ENCODE measurements at places on chromosomes 7 and 10.

- DNase-seq: peak; percentile 25
Observed at GRCh38 chr7:40527723-40528122, 392.9 kb downstream of the SUGCT start.

GRCh38 chr10:91190388-91190870, 30.0 kb upstream of the PCGF5 start:
- peak; percentile 71 for DNase-seq

DNA sequence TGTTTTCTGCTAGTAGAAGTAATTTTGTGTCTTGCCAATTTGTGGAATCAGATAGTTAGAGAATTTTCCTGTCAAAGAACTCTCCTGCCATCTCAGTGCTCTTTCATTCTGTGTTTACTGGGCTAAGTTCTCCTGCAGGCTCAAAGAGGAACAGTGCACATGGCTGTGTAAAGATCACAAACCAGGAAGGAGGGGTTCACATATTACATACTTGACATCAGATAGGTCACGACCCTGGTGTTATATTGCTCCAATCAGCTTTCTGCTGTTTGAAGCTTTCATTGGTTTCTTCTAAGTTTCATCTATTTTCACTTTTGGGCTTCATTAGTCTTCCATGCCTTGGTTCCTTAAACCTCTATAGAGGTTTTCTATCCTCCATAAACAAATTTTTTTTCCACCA, 13.5 kb upstream of the ELMO1 start:
- no peak for DNase-seq

- DNase-seq: no peak
Observed at GRCh38 chr7:25359471-25360059, 131.3 kb upstream of the NPVF start.

GRCh38 chr7:155579565-155579964, 33.2 kb upstream of the CNPY1 start:
- DNase-seq: no peak

DNA sequence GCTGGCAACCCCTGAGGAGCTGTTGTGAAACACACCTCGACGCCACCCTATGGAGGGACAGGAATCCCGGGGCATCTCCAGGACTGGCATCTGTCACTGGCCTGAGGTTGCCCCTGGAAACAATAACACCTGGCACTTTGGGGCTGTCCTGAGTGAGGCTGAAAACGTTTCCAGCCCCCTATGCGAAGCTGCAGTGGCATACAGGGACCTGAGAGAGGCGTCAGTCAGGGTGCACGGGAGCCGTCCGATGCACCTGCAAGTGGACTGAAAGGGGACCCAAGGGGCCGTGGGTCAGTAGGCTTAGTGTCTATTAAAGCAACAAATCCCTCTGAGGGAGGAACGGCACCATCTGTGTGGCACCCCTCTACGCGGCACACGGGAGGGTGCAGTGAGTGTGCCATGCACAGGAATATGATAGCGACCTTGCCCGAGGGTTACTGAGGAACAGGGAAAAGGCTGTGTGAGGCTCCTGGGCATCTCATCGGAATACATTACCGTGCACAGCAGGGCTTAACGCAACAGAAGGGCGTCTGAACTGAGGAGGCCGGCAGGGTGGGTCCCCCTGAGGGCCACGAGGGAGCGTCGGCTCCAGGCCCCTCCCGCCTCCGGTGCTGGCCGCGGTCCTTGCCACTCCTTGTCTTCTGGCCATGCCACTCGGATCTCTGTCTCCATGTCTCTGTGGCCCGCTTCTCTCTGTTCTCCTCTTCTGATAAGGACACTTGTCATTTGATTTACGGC, 50.4 kb downstream of the FOXL3 start:
- no peak for DNase-seq

Data from adipocyte (in vitro differentiated cells).